ENCODE measurements at places on chromosomes 13 and 19.

DNA sequence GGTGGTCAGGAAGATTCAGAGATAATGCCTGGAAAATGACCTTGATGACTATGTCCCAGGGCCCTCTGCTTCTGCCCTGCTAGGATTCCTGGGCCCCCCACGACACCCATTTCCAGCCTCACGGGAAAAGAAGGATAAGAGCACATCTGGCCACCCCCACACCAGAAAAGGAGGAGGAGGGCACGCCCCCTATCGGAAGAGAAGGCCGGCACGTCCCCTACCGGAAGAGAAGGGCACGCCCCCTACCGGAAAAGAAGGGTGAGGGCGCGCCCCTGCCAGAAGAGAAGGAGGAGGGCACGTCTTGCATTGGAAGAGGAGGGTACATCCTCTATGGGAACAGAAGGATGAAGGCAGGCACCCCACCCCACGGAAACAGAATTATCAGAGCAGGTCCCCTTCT is 84.3 kb downstream of the IER2 start:
- no peak for DNase-seq

GRCh38 chr13:36377826-36378468 is 31.8 kb upstream of the SPART start:
- no peak for DNase-seq

GRCh38 chr13:76397413-76397812 is 488.8 kb downstream of the KCTD12 start:
- no peak for DNase-seq

GRCh38 chr13:51822106-51822815 is 18.3 kb upstream of the DHRS12 start:
- no peak for DNase-seq

All from DMS79 treated with DMSO at 0.1 percent for 48 hours (cell line).